ENCODE measurements at places on chromosomes 6 and 20.
A peak's percentile ranks its signal among the peaks of the same experiment; 100 is the strongest.

DNA sequence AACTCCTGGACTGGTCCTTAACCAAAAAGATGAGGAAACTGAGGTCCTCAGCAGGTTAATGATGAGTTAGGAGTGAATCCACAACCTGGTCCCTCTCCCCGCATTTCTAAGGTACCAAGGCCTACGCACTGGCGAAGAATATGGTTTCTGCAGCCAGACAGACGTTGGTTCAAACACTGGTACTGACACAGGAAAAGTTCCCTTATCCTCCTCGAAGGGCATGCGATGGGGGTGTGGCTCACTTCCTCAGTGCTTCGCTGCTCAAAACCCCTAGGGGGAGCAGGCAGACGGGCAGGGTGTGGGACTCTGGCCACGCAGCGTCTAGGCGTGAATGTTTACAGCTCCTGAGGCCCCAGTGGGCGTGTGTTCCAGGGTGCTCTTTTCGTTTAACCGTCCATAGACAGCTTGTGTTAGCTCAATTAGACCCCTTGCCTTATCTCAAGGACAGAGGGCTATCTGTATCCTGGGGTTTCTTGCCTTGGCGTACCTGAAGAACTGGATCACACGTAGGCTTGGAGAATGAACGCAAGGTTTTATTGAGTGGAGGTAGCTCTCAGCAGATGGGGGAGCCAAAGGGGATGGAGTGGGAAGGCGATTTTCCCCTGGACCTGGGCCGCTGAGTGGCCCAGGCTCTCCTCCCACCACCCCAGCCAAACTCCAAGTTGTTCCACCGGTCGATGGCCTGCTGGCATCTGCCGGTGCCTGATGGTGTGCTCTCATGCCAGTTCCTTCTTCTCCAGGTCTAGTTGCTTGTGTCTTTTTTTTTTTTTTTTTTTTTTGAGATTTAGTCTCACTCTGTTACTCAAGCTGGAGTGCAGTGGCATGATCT is 31.8 kb upstream of the PTPN1 start:
- peak; percentile 8 for DNase-seq

DNA sequence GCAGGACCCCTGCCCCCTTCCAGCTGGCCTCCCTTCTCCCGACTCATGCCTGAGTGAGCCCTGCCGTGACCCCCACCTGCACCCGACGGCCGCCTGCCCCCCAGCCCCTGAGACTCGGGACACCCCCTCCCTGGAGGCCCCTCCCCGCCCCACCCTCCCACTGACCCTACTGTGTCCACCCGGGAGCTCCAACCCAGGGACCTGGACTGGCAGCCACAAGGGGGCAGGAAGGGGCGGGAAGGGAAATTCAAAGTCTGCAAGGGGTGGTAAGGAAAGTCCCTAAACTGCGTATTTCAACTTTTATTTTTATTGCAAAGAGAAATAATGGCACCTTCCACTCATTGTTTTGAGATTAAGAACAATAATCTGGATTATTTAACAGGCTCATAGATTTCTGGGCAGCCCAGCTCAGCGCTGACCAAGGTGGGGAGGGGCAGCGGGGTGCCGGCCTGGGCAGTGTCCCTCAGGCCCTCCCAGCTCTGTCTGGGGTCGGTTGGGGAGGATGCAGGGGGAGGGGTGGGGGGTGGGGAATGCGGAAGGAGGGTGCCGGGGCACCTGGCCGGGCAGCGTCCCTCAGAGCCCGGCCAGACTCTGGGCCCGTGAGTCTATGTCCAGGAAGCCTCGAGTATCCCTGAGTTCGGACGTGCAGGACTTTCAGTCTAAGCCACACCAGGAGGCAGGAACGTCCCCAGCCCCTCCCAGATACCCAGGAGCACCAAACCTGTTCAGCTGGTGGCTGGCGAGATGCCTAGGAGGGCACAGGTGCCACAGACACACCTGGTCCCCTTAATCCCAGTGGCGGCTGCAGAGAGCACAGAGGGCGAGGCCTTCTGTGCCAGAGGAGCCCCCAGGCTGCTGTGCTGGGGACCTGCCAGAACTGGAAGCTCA is 1.3 kb upstream of the PTK6 start:
- no peak for DNase-seq

DNA sequence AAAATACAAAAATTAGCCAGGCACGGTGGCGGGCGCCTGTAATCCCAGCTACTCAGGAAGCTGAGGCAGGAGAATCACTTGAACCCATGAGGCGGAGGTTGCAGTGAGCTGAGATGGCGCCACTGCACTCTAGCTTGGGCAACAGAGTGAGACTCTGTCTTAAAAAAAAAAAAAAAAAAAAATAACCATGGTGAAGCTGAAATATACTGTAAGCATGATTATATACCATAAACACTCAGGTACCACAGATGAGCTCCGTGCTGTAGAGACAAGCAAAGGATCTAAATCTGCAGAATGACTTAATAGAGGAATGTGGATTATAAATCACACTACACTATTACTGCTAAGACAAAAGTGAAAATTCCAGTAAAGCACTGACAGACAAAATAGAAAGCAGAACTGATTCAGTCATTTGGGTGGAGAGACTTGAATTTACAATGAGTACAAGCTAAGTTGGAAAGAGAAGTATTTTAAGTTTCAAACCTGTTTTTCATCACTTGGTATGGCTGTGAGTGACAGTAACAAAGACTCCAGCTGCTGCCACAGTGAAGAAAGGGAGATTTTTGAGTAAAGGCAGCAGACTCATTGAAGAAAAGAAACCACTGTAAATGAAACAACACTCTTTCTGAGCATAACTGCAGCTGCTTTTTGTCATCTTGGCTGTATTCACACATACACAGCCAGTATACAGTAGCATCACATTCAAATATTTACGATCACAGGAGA is 322.1 kb downstream of the RNGTT start:
- DNase-seq: no peak

DNA sequence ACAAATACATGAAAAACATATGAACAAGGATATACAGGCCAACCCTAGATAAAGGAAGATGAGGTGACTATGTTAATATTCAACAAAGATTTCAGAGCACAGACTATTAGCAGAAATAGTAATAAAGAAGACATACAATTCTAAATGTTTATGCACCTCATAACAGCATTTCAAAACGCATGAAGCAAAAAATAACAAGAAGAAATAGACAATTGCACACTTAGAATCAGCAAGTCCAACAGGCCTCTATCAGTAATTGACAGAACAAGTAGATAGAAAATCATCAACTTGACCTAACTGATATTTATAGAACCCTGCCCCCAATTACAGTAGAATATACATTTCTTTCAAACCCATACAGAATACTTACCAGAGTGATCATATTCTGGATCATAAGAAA is 11.4 kb upstream of the DOK5 start:
- DNase-seq: no peak

DNA sequence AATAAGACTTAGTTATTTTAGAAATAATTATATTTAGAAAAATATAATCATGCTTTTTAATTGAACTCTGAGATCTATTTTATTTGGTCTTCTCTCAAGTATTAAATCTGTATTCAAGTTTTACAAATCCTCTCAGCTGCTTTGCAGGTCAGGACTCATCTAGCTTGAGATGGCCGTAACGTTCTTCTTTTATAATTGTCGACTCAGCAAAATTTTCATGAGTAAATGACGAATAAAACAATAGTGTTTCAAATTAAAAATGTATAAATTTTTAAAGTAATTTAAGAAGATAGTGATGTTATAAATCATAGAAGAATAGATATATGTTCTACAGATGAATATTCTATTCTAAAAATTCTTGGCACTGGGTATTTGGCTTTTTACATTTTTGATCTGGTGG is 957.1 kb upstream of the EYS start:
- DNase-seq: no peak

DNA sequence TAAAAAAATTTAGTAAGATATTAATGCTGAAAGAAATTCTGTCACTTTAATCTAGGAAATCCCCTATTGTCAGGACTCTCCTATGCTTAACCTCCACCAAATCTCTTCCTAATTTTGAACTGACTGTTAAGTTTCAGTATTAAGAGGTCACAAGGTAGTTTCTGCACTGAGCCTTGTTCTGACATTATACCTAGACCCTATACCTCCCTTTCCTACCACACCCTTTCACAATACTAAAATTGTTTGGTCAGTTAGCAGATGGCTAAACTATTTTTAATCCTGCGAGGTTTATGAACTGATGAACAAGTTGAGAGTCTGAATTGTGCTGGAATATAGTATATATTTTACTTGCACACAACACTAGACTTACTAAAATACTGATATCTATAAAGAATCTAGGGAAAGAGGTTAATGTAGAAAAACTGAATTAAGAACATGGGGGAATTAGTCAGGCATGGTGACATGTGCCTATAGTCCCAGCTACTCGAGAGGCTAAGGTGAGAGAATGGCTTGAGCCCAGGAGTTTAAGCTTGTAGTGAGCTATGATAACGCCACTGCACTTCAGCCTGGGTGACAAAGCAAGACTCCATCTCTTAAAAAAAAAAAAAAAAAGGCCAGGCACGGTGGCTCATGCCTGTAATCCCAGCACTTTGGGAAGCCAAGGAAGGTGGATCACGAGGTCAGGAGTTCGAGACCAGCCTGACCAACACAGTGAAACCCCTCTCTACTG is 51.5 kb downstream of the HBS1L start:
- DNase-seq: no peak

- no peak for DNase-seq
These were observed 158.1 kb upstream of the GMDS start for GRCh38 chr6:2403546-2403945.

GRCh38 chr6:22068561-22069305 is 228.1 kb downstream of the PRL start:
- DNase-seq: no peak

DNA sequence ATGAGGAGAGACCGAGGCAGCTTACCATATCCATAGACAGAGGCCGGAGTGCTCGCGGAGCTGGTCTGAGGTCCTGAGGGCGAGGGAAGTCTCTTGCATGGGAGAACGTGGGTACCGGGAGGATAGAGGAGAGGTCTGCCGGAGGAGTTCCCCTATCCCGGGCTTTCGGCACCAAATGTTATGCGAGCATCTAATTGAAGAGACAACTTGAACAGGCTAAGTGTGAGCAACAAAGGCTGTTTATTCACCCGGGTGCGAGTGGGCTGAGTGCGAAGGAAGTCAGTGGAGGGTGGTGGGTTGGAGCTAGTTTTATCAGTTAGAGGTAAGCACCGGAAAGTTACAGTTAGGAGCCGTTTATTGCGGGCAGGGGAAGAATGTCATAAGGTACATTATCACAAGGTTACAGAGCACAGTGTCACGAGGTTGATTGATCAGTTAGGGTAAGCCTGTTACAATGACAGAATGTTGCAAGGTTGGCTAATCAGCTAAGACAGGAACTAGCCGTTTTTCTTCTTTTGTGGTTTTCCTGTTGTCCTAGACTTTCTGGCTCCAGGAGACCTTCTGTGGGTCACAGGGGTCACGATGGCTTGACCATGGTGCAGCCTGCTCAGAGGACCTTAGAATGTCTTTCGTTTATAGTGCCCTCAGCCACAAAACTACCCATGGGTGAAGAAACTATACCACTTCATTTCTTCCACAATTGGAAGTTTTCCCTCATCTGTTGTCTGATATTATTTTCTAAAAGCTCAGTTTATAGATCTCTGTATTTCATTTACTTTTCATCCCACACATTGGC is 746.0 kb upstream of the ADGRB3 start:
- no peak for DNase-seq

DNA sequence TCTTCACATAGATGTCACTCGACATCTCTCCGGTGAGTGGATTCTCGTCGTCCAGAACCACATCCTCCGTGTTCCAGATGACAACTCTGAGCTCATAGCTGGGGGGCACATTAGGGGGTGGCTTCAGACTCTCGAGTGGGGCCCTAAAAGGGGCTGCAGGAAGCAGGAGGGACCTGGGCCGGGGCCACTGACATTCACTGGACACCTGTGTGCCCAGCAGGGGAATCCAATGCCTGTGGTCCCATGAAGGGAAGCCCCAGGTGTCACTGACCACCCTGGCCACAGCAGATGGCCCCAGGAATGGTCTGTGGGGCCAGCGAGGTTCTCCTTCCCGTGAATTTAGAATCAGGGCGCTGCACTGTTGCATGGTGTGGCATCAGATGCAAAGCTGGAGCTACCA is 18.7 kb downstream of the ERGIC3 start:
- DNase-seq: no peak

DNA sequence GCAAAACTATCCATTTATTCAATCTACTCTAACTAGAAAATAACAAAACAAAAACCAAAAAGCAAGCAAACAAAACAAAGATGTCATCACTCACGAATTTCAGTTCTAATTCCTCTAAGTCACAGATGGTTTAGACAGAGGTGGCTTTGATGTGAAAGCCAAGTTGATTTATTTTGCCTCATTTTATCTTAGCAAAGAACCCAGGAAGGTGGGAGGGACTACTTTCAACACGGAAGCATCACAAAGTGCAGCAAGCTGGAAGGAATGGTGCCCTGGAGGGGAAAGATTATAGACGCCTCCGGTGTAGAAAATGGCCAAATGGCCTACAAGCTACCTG is 88.4 kb downstream of the LAMP5 start:
- no peak for DNase-seq

GRCh38 chr20:45347936-45348778 is at the start of gene SDC4:
Gene SDC4, minus strand, starts transcription at chr20:45348424. Its CDS starts 40 bp downstream, at chr20:45348384.
- DNase-seq: peak; percentile 36

DNA sequence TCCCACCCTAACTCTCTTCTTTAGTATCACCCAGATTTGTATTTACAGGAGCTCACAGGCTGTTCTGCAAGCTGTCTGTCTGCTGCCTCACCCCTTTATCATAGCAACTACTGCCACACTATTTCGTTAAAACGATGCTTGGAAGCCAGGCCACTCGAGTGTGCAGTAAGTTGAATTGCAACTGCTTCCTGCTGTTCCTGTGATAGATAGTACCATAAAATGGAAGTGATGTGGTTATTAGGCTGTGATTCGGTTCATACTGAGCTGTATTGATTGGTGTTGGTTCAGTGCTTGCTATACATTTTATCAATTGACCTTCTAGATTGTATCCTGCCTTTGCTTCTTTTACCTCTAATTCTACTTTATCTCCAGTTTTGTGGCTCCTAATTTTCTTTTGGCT is 325.4 kb downstream of the RNF144B start:
- DNase-seq: no peak

All from midbrain (tissue), 1 donor.